ENCODE measurements at places on chromosomes 11 and 22. TPM values are rescaled to one million over a fixed set of nuclear protein-coding genes. Genes with fewer than 3 reads are reported as not detected.

GRCh38 chr11:13762718-13763117 lies 94.2 kb downstream of the FAR1 start:
- no peak for DNase-seq

Gene APOL5
- not detected for total RNA-seq

GRCh38 chr22:49159711-49160110 lies 668.0 kb downstream of the BRD1 start:
- DNase-seq = no peak

Gene TRIOBP
- total RNA-seq = 85.0 TPM

Gene LIF
- 6.9 TPM for total RNA-seq

DNA sequence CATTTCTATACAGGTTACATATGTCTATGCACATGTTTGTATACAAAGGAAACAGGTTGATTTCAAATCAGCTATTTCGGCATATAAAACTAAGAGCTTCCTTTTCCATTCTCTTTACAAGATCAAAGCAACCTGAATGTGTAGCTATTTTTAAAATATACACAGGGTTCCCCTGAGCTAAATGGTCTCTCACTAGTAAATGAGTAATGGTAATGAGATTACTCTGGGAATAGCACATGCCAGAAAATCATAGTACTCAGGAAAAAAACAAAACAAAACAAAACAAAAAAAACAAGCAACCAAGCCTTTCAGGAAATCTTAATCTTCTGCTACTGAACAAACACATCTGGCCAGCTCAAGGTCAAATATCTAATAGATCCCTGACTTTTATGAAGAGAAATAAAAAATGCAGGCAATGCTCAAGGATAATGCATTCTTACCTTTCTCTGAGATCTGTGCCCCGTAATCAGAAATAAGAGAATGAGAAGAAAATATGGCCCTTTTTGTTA lies 156.6 kb upstream of the POU2AF2 start:
- DNase-seq = no peak

Gene GGA1
- total RNA-seq = 64.4 TPM

All from upper lobe of right lung (tissue), 1 donor.